ENCODE measurements at places on chromosomes 2 and 18.

DNA sequence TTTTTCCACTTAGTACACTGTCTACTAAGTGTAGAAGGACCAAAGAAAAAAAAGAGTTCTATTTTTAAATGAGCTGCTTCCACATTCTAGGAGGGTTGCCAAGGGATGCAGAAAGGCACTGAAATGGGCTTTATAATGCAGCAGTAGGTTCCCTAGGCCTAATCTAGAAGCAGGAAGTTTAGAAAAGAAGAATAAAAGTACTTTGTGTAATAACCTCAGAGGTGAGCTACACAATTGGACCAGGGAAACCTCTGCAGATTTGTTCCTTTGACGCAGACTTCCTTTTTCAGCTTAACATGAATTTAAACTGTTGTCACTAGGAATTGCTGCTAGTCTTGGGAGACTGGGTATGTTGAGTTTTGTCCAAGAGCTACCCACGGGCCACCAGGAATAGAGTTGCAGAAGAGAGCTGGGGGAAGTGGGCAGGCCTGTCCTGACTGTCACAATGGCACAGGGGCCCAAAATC, 34.6 kb upstream of the RAB1A start:
- DNase-seq = no peak

DNA sequence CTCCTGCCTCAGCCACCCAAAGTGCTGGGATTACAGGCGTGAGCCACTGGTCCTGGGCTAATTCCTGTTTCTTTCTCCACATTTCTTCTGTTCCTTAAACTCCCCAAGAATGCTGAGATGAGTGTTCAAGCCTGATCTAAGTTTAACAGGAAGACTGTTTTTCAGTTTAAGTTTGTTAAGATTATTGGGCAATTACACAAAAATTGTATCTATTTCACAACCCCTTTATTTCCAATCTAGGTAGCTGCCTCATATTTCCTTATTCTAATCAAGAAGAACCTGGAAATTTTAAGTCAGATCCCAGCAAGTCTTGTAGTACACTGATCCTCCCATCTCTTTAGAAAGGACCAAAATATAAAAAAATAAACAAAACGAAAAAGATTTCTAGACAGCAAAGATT, 11.7 kb downstream of the SFT2D3 start:
- DNase-seq = no peak

DNA sequence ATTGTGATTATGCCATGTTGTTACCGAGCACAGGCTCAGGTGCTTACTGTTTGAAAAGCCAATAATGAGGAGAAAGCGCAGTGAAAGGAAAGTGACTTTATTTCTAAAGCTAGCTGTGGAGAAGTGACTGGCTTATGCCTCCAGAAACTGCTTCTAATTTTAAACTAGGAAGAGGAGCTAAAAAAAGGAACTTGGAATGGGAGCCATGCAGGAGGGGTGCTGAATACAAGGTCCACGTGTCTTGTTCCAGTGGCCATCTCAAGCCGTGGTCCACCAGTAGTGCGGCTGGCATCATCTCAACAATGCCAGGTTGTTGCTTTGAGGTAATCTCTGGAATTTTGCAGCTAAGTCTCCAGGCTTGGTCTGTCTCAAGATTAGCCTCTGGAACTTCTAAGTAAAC, 282.0 kb downstream of the THSD7B start:
- no peak for DNase-seq

DNA sequence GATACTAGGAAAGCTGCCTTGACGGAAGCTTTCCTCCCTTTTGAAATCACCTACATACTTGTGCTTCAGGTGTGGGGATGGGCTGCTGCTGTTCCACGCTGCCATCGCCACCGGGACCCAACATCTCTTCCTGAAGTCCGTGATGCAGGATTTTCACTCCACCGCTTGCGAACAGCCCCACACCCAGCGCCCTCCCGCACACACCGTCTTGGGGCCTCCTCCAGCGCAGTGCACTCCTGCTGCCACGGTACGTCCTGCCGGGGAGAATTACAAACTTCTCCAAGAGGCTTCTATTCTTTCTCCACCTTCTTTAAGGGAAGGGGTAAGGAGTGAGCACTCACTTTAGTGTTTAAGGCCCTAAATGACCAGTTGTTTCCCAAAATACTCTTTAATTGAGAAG, 58.2 kb downstream of the HRH4 start:
- DNase-seq = no peak

GRCh38 chr2:207782238-207783030, 12.7 kb upstream of the FZD5 start:
- DNase-seq = no peak

DNA sequence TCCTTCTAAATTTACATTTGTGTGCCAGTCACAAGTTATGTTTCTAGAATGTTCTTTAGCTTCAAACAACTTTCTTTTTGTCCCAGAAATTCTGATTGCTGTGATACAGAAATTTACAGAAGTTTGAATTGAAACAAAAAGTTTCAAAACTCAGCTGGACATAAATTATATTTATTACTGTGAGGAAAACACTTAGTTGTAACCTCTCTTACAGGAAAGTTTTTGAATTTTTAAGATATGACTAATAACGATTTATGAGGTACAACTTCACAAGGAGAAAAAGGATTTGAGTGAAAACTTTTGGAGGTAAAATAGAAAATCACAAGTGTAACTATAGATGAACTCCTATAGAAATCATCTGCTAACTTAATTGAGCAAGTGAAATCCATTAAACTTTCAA, 205.3 kb downstream of the TMEM247 start:
- DNase-seq = no peak

DNA sequence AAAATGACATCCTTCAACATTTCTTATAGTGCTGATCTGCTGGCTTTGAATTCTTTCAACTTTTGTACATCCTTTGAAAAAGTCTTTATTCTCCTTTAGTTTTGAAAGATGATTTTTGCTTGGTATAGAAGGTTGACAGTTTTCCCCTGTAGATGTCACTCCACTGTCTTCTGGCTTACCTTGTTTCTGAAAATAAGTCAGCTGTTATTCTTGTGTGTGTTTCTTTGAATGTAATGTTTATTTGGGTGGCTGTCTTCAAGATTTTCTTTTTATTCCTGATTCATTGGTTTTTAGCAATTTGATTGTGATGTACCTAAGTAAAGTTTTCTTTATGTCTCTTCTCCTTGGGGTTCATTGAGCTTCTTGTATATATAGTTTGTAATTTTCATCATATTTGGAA, 47.6 kb downstream of the ACTR3 start:
- DNase-seq = no peak

GRCh38 chr18:8496186-8496585, 113.1 kb upstream of the RAB12 start:
- no peak for DNase-seq

DNA sequence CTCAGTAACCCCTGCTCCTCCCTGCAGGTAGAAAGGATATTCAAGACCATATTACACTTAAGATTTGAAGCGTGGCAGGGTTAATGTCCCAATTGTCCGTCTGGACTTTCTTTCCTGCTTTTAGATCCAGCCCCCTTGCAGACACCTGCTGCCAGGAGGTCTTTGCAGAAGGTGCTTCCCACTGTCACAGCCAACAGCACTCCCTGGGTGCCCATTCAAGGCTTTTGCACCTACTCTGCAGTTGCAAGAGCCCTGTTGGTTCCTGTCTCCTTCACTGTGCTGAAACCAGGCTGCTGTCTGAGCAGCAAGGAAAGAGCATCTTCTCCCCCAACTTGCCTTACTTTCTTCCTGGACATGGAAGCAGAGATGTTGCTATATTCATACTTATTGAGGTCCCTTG, 1043.0 kb upstream of the POU3F3 start:
- DNase-seq = no peak

DNA sequence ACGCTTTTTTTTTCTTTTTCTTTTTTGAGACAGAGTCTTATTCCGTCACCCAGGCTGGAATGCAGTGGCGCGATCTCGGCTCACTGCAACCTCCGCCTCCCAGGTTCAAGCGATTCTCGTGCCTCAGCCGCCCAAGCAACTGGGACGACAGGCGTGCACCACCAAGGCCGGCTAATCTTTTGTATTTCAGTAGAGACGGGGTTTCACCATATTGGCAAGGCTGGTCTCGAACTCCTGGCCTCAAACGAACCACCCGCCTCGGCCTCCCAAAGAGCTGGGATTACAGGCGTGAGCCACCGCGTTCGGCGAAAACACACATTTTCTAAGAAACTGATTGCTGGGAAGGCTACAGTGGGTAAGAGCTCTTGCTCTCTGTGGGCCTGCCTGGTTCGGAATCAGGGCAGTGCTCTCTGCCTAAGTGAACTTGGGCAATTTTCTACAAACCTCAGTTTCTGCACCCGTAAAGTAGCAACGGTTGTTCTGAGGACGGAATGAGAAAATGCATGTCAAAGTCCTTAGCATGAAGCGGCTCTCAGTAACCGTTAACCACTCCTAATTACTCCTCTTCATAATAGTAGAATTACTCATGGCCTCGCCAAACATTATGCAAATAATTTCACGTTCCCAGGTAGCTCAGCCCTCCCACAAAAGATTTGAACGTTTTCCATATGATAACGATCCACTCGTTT, 1.0 kb upstream of the PMAIP1 start:
- no peak for DNase-seq

DNA sequence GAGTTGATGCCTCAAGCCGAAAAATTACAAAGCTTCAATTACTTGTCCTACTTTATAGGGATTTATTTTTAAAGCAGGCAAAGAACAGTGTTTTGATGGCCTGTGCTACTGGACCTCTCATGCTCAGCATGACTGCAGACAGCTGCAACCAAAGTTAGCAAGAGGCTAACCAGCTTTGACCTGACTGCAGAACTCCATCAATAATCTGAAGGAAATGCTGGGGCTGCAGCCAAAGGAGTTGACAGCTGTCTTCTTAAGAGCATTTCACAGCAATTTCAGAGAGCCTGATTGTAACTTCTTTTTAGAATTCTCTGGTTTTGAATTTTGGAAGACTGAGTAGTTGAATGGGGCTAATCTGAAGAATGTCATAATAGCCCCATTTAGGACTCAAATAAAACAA, 46.5 kb upstream of the SESTD1 start:
- peak; percentile 24 for DNase-seq
